ENCODE measurements at places on chromosomes 7 and 10.

DNA sequence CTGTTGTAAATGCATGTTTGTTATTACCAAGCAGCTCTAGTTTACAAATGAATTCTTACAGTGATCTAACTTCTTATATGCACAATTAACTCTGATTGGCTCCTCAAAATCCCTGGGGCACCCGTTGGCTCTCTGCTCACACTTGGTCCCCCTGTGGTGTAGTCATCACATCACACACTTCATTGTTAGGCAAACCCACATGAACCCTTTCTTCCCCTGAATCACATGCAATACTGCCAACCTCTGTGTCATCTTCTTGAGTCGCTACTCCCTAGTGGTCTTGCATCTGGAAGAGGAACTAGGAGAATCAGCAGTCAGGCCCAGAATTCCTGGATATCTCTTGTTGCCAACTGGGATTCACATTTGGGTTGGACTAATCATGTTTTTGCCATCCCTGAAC, 73.1 kb downstream of the CD36 start:
- DNase-seq: no peak

DNA sequence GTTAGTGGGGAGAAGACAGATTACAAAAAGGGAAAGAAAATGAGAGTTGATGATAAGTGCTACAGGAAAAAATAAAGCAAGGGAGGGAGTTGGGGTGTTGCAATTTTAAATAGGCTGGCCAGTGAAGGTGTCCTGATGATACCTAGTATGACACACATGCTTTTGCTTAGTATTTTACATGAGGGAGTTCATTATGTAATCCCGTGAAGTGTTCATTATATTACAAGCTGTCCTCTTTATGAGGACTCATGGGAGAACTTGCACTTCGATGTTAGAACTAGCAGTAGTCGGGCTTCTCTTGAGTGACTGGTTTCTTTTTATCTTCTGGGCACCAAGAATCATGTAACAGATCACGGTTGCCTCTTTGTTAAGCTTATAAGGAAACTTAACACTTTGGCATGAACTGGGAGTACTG, 102.3 kb upstream of the MTPN start:
- DNase-seq: no peak

DNA sequence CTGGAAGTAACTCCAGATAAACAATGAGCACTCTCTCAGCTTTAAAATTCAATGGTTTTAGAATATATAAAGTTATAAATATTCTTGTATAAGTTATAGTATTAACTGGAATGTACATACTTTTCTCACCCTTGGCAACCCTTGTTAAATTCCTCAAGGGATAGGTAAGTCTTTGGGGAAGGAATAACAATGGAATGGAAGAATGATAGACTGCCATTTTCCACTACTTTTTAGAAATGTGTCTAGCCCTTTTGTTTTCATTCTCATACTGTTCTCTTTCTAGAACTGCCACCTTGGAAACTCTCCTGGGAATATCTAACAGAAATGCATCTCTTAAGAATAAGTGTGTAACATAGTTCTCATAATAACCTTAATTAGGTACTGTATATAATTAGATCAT, 8.3 kb downstream of the KIF5B start:
- no peak for DNase-seq

- DNase-seq: no peak
Observed at GRCh38 chr7:133139801-133140200, 57.9 kb upstream of the CHCHD3 start.

DNA sequence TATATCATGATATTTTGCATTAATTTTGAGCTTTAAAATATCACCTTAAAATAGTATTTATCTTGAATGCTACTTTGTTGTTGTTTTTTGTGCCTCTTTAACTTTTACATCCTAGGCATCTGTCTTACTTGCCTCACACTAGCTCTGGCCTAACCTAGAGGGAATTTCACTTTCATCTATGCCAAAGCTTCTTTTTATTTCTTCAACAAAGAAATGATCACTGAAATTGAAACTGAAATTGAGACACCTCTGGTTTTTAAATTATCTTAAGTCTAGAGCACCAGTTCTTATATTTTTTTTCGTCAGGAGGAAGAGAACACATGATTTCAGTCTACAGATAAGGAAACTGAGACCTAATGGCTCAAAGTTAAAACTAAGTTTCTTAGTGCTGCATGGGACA, 3.5 kb upstream of the SCIN start:
- DNase-seq: no peak

DNA sequence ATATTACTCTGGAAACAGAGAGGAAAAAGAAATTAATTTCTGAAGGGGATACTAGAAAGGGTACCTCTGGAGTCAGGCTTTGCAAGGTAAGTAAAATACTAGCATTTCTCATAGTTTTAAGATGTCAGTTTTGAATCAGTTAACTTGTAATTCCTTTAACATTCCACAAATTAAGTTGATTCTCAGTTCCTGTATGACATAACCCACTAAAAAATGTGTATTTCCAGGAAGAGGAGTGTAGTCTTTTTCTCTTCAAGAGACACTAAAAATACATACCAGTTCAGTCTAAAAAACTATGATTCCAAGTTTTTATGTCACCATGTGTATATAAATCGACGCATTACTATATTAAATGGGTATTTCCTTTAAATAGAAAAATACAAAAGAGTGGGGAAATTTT, 113.2 kb downstream of the CDK6 start:
- no peak for DNase-seq

GRCh38 chr10:87798082-87798481, 19.9 kb downstream of the ATAD1 start:
- no peak for DNase-seq

DNA sequence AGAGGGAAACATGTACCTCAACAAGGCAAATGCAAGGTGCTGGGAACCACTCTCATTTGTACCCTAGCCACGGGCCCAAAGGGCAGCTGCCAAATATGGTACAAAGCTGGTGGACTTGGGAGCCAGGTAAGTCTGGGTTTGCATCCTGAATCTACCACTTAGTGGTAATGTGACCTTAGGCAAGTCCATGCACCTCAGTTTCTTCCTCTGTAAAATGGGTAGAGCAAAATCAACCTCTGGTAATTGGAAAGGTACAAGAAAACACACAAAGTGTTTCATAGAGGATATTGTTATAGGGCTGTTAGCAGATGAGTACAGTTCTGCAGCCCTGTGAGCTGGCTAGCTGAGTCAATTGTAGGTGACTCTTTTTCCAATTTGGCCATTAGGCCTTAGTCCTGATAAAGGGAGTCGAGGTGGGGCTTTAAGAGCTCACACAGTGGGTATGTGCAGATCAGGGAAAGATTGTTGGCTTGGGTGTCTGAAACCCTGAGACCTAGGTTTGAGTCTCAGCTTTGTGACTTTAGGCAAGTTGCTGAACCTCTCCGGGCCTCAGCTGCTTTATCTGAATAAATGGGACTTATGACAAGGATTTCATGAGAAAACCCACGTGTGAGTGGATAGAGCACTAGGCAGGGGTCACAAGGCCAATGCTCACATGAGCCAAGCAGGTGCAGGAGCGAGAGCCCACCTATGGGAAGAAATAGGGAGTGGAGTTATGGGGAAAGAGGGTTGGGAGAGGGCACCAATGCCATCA, 121.3 kb upstream of the GDF10 start:
- DNase-seq: no peak

GRCh38 chr10:37206132-37206531, 80.7 kb downstream of the ANKRD30A start:
- DNase-seq: no peak

DNA sequence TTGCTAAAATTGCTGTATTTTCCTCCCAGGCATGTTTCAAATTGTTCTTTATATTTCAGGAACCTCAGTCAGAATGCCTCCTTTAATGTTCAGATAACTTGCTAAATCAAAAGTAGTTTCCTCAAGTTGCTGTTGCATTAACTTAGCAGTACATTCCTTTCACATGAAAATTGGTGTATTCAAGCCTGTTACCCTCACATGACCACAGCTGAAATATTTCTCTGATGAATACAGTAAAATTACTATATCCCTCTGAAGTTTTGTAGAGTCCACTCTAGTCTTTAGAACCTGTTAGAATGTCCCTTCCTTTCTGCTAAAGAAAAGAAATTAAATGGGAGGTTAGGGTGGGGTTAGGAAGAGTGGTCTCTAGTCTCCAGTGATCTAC, 24.5 kb upstream of the C1GALT1 start:
- no peak for DNase-seq

DNA sequence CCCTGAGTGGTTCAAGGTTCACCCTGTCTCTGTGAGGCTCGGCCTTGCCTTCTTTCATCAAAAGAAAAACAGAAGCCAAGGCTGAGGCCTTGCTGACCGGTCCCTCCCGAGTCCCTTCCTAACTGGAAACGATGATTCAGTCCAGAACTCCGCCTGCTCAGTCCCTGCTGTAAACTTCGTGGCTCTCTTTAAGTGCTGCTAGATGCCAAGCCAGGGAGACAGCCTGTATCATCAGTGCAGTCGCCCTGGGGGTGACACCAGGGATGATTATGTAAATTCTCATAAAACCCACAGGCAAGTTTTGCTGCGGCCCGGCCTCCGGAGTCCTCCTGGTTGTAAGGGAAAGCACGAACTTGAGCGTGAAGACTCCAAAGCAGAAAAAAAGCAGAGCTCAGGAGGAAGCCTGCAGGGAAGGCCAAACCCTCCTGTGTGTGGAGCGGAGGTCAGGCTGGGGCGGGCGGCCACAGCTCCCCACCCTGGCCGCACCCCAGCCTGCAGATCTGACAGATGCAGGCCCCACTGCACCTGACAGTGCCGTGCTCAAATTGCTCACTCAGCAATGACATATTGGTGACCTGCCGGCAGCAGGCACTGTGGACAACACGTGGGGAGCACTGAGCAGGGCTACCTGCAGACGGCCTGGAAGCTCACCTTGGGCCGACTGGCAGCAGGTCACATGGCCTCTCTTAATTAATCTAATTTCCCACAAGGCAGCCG, 123.4 kb downstream of the DYNC2I1 start:
- DNase-seq: no peak

DNA sequence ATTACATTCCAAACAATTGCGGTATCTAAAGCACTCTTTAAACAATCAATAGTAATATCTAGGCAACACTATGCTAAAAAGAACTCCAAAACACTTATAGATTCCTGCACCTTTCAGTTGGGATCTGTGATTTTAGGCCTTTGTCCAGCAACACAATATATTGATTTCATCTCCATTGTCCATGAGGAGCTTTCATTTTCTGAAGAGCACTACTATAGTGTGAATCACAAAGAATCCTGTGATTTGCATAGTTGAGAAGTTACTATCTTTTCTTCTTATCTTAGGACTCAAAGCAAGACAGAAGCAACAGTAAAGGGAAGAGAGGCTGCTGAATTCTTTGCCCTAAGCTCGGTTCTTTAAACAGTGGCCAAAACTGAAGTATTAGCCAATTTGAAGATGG, 846.8 kb downstream of the IPMK start:
- no peak for DNase-seq

DNA sequence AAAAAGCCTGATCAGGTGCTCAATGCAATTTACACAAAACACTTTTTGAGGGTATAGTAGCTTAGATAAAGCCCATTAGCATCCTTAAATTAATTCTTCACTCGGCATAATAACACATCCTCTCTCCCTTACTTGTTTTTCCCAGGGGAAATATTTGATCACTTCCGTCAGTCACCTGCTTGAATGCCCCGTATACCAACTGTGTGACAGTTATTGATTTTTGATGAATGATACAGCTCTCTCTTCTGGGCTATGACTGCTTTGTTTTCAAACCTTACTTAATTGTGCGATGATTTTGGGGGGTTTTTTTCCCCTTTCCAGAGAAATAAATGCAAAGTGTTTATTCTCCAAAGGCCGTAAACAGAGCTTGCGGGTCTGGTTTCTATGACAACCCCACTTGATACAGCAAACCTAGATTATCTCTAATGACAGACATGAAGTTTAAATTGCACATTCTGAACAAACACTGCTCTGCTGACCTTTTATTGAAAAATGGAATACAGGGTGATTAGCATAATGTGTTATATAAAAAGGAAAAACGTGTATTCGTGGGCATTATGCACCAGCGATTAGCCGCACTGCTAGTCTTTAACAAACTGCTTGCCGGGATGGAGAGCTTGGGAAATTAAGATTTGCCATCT, 78.4 kb upstream of the NANOS1 start:
- DNase-seq: no peak

- DNase-seq: peak; percentile 32
Observed at GRCh38 chr10:26475386-26475785, 37.2 kb downstream of the APBB1IP start.

GRCh38 chr7:2893411-2893861, 49.3 kb upstream of the GNA12 start:
- no peak for DNase-seq

DNA sequence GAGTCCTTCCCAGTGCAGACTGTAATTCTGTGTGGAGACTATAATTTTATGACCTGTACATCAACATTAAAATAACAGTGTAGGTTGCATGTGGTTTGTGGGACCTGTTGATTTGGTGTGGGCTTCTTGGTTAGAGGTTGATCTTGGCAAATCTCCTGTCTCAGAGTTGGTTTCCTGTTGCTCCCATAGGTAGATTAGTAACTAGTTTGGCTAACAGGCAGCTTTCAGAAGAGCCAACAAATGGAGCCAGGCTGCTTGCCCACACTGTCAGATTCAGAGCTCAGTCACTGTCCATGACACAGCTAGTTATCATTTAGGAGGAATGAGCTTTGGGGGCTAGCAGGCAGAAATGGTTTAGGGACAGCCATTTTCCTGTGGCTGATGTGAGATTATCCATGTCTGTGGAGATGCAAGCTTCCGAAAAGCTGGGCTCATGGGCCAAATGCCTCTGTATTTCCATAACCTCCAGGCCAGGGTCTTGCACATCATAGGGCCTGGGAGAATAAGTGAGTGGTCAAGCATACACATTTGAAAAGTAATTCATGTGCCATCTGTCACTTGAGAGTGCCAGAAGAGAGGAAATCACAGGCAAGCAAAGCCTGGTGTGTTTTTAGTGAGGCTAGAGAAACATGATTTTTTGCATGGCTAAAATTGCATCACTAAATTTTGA, 33.4 kb downstream of the CCM2 start:
- DNase-seq: peak; percentile 23

DNA sequence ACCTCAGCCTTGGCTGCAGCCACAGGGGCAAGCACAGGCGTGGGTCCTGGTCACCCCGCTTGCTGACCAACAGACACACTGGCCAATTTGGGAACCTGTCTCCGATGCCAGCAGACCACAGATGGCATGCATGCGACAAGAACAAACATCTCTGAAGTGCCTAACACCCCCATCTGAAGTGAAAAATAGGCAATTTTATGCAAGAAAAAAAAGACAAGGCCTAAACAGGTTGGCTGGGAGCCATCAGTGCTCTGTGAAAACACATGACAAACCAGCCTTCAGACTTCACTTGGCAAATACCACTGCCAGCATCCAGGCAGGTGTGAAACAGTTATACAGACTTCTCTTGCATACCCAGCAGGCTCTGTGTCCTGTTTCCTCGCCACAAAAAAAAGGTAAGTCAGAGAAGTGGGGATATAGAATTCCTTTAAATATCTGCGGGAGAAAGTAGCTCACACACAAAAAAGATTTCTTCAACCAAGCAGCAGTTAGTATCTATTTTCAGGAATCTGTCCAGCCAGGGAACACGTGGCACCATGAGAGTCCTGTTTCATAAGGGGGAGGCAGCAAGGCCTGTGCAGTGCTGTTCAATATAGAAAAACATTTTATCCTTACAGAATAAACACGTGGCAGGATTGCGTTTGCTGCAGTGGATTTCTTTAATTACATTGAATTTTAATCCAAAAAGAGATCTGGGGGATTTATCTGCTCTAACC, 293.4 kb upstream of the MKLN1 start:
- no peak for DNase-seq

- peak; percentile 25 for DNase-seq
Observed at GRCh38 chr7:24572393-24572996, 757 bp upstream of the PALS2 start.

GRCh38 chr10:35607475-35608327, 2.6 kb downstream of the GJD4 start:
- DNase-seq: no peak

GRCh38 chr7:99373091-99374066, 1.2 kb upstream of the ARPC1B start:
- no peak for DNase-seq

GRCh38 chr10:51073453-51074237, 642 bp upstream of the PRKG1 start:
- DNase-seq: no peak
